HCEC 1CT (cell line): ENCODE measurements at places on chromosomes 16 and 17.
A peak's percentile ranks its signal among the peaks of the same experiment; 100 is the strongest.

GRCh38 chr17:40582328-40582901 lies 17.1 kb upstream of the CCR7 start:
- DNase-seq = no peak

GRCh38 chr17:76862079-76862478 lies 6.1 kb upstream of the MGAT5B start:
- DNase-seq = no peak

- no peak for DNase-seq
Measured at GRCh38 chr17:80970762-80971703, 20.6 kb upstream of the CHMP6 start.

GRCh38 chr16:87063543-87063942 lies 253.6 kb downstream of the C16orf95 start:
- DNase-seq = no peak

- no peak for DNase-seq
Measured at GRCh38 chr16:77767211-77767610, 21.2 kb upstream of the VAT1L start.

DNA sequence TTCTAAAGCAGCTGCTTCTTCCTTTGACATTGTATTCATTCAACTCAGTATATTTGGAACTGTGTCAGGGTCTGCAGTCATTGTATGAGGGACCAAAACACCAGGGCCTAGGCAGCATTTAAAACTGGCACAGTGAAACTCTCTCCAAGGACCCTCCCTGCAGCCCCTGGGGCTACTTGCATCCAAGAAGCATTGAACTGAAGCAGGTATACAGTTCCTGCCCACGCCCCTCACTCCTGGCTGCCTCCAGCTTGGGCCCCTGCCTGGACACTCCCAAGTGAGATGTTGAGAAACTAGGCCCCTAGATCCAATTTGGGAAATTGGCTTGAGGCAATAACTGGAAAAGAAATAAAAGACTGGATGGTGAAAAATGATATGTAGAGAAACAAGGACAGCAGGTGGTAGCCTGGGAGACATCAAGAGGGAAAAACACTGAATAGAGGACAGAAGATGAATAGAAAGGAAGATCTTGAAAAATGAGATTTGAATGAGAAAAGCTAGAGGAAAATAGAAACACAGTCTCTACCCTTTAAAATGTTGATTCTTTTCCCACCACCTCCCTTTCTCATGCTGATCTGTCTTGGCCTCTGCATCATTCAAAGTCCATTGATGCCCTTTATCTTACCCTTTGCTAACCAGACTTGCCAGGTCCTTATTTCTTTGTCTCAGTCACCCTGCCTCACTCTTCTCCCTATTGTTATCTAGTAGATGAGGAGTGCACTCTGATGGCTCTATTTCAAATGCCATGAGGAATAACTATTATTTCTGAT lies 368.8 kb upstream of the CDH8 start:
- DNase-seq = no peak

DNA sequence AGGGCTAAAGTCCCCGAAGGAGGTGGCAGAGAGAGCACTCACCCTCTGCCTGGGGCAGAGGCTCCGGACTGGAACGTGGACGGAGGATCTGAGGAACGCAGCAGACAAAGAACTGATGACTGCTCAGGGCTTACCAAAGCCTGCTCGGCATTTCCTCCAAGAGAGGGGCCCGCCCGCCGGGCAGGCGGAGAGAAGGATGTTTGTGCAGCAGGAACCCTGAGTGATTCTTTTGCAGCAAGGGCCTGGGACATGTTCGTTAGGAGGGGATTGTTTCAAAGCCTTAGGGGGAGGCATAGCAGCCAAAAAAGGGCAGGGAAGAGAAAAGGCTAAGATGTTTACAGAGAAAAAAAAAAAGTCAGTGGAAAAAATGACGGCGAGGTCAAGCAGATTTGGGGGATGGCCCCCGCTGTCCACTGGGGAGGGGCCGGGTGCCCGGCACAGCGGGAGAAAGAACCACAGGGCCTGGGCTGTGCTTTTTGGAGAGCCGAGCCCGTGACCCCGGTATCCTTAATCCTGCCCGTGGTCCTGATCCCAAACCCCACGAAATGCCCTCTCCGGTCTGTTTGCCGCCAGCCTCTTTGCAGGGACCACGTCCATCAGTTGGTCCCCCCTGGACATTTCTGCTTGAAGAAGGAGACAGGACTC lies 129.3 kb downstream of the NTN1 start:
- no peak for DNase-seq

DNA sequence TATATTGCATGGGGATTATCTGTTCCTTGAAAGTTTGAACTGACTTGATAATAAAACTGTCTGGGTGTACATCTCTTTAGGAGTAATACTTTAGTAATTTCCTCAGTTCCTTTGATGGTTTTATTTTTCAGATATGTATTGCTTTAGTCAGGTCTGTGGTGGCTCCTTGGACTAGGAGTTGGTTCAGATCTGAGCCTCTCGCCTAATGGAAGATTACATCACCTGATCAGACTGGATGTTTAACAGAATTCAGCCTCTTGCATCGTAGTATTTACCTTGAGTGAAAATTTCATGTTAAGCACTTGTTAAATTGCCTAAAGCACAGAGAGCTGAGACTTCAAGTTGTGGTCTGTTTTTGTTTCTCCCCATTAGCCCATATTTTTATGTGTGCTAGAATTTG lies 267.3 kb downstream of the MAP2K4 start:
- no peak for DNase-seq

DNA sequence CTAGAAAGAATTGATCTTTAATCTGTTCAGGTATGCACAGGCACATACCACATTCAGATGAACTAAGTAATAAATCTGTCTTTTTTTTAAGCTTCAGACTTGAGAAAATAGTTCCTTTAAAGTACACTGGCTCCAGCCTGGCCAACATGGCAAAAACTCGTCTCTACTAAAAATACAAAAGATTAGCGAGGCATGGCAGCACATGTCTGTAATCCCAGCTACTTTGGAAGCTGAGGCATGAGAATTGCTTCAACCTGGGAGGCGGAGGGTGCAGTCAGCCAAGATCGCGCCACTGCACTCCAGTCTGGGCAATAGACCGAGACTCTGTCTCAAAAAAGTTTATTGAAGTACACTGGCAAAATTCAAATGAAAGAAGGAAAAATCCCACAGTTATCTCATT lies 111.0 kb upstream of the NETO2 start:
- no peak for DNase-seq

GRCh38 chr16:78100112-78100467 lies 636 bp downstream of the WWOX start:
- DNase-seq = peak; percentile 27

GRCh38 chr17:17440938-17441675 lies 35.7 kb upstream of the MED9 start:
- no peak for DNase-seq

- DNase-seq = no peak
Measured at GRCh38 chr17:37714897-37715296, 30.0 kb downstream of the HNF1B start.

DNA sequence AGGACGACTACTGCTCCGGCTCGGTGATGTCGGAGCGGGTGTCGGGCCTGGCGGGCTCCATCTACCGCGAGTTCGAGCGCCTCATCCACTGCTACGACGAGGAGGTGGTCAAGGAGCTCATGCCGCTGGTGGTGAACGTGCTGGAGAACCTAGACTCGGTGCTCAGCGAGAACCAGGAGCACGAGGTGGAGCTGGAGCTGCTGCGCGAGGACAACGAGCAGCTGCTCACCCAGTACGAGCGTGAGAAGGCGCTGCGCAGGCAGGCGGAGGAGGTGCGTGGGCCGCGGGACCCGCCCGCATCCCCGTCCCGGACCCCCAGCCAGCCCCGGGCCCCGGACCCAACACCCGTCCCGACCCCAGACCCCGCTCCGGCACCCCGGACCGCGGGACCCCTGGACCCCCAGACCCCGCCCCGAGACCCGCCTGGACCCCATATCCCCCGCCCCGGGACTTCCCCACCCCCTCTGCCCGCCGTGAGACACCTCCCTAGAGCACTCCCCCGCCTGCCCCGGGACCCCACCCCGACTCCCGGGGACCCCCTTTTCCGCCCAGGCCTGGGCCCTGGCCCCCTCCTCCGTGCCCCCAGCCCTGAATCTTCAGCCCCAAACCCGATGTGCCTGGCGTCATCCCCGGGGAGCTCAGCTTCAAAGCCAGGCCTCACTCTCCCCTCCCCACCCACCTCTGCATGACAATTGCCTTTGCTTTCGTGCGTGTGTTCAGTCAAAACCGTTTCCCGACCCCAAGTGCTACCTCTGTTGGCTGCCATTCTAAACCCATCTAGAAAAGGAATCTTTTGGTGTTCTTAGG lies 594 bp downstream of the MAPK8IP3 start:
- DNase-seq = peak; percentile 30

GRCh38 chr17:76131051-76131691 lies 9.9 kb downstream of the FOXJ1 start:
- DNase-seq = no peak

- no peak for DNase-seq
Measured at GRCh38 chr16:53565296-53565863, 62.4 kb upstream of the AKTIP start.

DNA sequence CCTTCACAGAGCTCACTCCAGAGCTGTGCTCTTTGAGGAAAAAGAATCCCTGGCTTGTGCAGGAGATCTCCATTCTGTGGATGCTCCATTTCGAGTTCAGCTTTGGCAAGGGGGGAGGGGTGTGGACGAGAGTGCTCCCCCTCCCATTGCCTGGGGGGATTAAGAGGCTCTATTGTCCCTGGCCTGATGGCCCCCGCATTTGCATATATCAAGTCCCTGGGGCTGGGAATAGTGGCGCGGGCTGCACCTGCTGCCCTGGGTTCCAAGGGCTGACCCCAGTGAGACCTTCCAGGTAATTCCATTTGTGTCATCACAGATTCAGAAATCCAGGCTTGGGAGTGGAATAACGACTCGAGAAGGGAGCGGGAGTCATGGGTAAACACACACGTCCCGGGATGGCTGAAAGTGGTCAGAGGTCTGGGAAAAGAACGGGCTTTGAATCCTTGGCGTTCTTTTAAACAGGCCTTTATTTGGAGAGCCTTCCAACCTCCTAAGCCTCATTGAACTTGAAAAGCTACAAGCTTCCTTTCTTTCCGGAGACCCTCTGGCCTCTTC lies 479.3 kb downstream of the HS3ST3B1 start:
- DNase-seq = no peak

GRCh38 chr17:55286681-55287589 lies 22.2 kb downstream of the HLF start:
- peak; percentile 36 for DNase-seq
